ENCODE measurements at places on chromosomes 5 and 9.

DNA sequence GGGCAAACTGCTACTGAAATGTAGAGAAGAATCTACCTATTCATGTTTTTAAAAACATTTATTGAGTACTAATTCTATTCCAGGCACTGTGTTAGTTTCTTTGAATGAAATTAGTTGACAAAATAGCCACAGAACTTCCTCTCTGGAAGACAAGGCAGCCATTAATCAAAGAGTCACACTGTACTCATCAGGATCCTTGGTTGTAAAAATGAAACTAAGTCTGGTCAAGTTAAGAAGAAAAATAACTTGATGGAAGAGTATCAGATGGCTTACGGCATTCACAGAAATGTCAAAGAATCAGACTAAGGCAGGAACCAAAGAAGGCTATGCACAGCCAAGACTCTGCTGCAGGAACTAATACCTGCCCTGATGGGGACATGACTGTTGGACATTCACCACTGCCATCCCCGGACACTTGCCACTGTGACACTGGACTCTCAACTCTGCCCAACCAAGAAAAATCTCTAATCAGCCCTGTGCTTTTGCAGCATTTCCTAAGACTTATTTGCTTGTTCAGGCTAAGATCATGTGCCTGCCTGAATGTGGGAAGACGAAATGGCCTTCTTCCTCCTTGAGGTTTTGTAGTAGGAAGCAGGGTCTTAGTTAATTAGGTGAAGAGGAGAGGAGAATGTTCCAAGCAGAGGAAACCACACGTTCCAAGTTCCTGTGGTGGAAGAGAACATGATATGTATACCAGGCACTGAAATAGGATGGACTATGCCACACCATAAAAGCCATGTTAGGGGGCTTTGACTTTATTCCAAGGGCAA is 23.3 kb upstream of the NDUFB6 start:
- no peak for DNase-seq

DNA sequence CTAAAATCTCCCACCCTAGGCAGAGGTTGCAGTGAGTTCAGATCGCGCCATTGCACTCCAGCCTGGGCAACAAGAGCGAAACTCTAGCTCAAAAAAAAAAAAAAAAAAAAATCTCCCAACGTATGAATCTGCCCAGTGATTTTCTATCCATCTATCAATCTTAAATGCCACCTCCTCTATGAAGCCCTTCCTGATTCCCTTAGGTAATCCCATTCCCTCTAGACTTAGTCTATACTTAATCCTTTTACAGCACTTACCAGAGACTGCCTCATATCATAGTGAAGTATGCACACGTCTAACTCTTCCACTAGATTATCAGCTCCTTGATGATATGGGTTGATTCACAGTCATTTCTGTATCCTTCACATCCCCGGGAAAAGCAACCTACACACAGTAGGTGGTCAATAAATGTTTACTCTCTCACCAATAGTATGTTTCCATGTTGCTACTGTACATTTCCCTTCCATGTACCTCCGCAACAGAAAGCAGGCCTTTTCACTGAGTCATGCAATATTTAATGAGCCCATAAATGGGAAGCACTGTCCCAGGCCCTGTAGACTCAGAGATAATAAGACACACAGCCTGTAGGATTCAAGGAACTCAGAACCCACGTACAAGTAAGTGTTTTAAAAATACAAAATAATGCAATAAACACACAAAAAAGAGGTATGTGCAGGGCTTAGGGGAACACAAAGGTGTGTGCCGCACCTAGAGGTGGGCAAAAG is 1.2 kb downstream of the DROSHA start:
- DNase-seq, result no peak

- DNase-seq, result no peak
These were observed 416.3 kb downstream of the IRX1 start for GRCh38 chr5:4011943-4012342.

DNA sequence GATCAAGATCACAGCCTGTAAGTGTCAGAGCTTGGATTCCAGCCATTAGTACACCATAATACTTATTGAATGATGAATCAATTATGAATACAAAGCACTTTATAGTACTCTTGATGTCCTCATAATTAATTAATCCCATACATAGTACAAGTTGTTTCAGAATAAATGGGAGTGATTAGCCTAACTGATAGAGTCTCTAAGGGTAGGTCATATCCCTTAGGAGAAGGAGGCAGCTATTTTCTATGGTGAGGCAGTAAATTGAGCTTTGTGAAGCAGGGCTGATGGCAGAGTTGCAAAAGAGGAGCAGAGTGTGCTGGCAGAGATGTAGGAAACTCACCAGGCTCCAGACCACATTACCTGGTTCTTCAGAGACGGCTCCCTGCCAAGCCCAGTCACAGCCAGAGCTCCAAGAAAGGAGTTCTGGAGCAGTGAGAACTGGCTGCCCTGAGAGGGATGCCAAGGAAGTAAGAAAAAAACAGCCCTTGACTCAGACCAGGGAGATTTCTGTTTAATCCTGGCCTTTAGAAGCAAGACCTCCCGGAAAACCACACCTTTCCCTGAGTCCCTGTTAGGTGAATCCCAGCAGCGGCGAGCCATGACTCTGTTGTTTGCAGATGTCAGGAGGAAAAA is 112.9 kb downstream of the SH3TC2 start:
- DNase-seq, result no peak

Measured in left renal pelvis (tissue), 4 donors.